ENCODE measurements at places on chromosomes 1 and 21. TPM values are rescaled to one million over a fixed set of nuclear protein-coding genes. Genes with fewer than 3 reads are reported as not detected.

DNA sequence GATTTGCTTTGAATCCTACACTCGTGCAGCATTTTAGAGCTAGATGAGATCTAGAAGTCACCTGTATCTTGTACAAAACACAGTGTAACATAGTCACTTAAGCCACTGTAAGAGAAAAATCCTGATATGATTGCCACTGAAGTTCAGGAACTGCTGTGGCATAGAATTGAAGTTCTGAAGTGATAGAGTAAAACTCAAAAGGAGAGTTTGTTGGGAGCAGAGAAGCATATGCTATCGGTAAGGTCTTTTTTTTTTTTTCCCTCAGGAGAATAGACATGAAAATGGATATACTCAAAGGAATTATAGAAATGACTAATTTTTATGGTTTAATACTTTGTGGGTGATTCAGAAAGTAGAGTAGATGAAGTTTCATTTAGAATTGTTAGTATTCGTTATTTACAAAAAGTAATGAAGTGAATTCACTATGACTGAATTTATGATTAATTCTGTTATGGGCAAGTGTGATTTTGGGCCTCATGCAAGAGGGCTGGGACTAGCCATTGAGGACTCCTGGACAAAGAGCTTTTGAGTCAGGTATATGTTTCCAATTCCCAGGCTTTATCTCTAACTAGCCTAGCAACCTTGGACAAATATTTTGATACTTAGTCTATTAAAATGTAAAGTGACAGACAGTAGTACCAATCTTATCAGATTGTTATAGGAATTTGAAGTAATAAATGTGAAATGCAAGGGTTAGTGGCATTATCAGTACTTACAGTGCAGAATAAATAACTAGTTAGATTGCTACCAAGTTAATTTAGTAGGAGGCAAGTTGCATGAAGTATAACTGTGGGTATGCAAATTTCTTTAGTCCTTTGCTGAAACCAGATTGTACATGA is 3.1 kb downstream of the KCTD3 start:
- no peaks in the 10 kb centered on the region for H3K36me3 ChIP-seq
- H3K27me3 ChIP-seq = no peaks in the 10 kb centered on the region
- H3K4me3 ChIP-seq = no peak overlapping the region
- DNase-seq = peak; percentile 50

DNA sequence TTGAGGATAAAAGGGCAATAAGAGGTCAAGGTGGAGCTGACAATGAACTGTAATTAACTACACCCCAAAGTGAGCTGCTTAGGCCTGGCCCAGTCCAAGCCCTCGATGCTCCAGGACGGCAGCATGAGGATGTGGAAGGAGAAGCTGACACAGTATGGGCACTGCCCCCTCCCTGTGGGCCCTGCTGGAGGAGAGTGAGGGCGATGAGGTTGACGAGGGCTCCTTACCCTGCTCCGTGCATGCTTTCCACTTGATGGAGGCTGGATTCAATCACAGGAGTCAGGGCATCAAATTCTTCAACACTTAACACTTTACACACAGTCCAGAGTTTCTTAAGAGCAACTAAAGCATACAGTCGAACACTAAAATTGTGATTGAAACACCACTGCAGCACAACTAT is 32.4 kb downstream of the COA6 start:
- no peak for DNase-seq
- no peak overlapping the region for H3K4me3 ChIP-seq
- no peak overlapping the region for H3K27ac ChIP-seq
- H3K27me3 ChIP-seq = no peaks in the 10 kb centered on the region
- H3K4me1 ChIP-seq = no peaks in the 10 kb centered on the region
- no peaks in the 10 kb centered on the region for H3K36me3 ChIP-seq

DNA sequence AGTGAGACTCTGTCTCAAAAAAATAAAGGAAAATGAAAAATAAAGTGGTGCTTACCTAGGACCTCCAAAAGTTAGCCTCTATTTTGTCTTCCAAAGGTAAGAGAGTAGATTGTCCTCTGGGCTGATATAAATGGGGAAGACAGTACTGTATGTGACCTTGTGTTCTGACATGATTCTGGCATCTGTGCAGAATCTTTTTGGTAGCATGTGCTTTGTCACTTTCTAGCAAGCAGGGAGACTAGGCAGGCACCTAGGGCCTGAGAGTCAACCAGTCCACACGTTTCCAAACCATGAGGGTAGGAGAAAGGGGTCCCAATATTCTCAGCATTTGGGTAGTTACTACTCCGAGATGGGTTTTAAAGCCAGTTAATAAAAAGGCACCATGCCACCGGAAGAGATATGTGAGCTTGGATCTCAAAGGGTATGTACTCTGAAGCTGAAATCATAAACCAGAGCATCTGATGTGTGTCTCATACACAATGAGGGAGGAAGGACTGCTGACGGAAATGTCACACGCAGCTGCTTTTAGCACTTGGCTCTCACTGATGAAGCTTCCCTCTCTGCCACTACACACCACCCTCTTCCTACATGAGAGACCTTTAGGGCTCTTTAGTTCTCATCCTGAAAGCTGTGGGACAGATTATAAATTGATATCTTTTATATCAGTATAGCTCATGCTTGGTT is 27.0 kb upstream of the SLC16A1 start:
- H3K27me3 ChIP-seq = no peaks in the 10 kb centered on the region
- H3K4me1 ChIP-seq = no peaks in the 10 kb centered on the region
- no peaks in the 10 kb centered on the region for H3K36me3 ChIP-seq
- no peak overlapping the region for H3K27ac ChIP-seq

DNA sequence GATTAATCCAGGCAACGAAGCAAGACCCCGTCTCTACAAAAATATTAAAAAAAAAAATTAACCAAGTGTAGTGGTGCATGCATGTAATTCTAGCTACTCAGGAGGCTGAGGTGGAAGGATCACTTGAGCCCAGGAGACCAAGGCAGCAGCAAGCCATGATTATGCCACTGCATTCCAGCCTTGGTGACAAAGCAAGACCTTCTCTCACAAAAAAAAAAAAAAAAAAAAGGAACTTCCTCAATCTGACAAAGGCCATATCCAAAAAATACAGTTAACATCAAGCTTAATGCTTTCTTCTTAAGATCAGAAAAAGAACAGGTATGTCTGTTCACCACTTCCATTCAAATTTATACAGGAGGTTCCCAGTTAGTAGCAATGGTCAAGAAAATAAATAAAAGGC is 54.4 kb downstream of the EVI5 start:
- H3K4me3 ChIP-seq = no peak overlapping the region
- DNase-seq = no peak
- H3K27me3 ChIP-seq = no peaks in the 10 kb centered on the region

- H3K4me3 ChIP-seq = no peak overlapping the region
- H3K36me3 ChIP-seq = peaks cover 10% of the 10 kb centered on the region
- H3K27me3 ChIP-seq = no peaks in the 10 kb centered on the region
- no peak for DNase-seq
- no peaks in the 10 kb centered on the region for H3K4me1 ChIP-seq
- no peak overlapping the region for H3K27ac ChIP-seq
Measured at GRCh38 chr1:1567891-1568291, 6.8 kb downstream of the SSU72 start.

DNA sequence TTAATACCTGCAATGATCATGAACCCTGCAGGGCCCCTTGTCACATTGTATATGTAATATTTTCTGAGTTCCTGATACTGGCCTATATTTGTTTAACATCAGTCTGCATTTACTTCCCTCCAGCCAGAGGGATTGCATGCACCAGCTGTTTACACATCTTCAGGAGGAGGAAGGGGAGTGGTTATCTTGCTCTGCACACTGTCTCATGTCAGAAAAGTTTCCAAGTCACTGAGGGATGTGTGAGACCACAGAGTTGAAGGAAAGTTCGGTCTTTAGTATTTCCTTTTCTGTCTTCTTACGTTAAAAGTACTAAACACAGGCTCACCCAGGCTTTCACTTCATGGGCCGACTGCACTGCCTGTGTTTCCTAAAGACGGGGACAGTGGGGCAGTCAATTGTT is 574.1 kb downstream of the LMO4 start:
- peak; percentile 61 for DNase-seq
- no peaks in the 10 kb centered on the region for H3K4me1 ChIP-seq
- H3K4me3 ChIP-seq = no peak overlapping the region
- no peak overlapping the region for H3K27ac ChIP-seq
- no peaks in the 10 kb centered on the region for H3K36me3 ChIP-seq

DNA sequence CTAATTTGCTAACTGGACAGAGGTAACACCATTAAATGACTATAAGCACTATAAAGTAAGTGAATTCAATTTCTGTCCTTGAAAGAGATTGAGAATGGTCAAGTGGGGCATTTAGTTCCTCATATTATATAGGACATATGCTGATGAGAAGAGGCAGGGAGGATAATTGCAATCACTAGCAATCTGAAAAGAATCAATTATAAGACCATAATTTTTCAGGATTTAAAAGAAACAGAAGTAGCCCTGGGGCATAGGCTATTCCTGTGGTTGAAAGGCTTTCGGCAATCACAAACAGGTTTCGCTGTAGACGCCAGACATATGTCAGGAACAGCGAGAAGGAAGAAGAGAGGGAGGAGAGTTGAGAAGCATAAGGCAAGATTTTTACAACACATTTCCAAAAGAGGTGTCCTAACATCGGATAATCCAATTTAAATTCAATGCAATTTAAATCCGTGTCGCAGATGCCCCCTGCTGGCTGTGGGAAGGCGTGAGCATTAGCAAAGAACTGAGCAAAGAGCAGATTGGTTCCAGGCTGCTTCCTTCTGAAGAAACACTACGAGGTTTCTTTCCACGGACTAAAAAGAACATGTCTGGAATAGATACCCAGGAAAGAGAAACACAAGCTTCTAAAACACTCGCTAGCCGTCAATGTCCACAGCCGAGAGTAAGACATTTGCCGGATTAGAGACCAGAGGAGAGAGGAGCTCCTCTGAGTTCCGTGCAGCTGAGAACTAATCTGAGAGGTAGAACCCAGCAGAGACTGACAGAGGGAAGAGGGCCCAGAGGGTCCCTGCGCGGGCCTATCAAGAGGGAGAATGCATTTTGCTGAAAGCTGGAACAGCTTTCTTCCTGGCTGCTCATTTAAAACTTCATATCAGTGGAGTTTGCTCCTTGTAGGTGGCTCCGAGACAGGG is 27.9 kb downstream of the RGS5 start:
- H3K27ac ChIP-seq = no peak overlapping the region
- DNase-seq = peak; percentile 56
- no peak overlapping the region for H3K4me3 ChIP-seq
- H3K36me3 ChIP-seq = no peaks in the 10 kb centered on the region
- no peaks in the 10 kb centered on the region for H3K4me1 ChIP-seq

- DNase-seq = peak; percentile 80
- H3K4me1 ChIP-seq = peaks cover 16% of the 10 kb centered on the region
- H3K27me3 ChIP-seq = no peaks in the 10 kb centered on the region
Measured at GRCh38 chr21:34887725-34888568, 161.2 kb downstream of the RUNX1 start.

DNA sequence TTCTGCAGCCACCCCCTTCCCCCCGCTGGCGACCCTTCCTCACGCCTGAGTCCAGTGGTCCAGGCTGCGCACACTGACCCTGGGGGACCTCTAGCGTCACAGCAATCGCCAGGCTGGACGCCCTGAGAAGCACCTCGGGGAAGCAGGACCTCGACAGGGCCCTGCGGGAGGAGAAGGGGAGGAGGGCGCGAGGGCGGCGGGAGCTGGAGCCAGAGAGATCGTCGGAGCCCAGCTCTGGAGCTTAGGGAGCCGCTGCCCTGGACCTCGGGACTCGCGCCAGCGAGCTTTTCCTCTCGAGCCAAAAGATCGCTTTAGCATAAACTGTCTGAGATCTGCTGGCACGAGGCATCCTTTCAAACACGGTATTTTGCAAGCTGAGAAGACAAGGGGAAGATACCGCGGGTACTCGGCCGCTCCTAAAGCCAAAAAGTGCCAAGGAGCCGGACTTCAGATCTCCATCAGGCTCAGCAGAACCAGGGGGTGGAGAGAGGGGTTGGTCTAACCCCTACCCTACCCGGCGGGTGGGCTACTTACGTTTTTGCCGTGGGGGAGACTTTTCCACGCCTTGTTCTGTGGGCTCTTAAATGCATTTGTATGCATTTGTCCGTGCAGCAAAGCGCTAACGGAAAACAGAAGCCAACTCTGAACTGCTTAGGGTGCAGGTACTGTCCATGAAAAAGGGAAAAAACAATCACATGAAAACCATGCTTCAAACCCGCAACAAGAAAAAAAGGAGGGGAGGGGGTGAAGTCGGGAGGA is 586 bp downstream of the COL24A1 start:
- no peaks in the 10 kb centered on the region for H3K4me1 ChIP-seq
- no peak overlapping the region for H3K27ac ChIP-seq
- no peak for DNase-seq

- peak; percentile 57 for DNase-seq
- H3K4me3 ChIP-seq = no peak overlapping the region
Measured at GRCh38 chr1:25037174-25038074, 107.3 kb upstream of the RUNX3 start.

DNA sequence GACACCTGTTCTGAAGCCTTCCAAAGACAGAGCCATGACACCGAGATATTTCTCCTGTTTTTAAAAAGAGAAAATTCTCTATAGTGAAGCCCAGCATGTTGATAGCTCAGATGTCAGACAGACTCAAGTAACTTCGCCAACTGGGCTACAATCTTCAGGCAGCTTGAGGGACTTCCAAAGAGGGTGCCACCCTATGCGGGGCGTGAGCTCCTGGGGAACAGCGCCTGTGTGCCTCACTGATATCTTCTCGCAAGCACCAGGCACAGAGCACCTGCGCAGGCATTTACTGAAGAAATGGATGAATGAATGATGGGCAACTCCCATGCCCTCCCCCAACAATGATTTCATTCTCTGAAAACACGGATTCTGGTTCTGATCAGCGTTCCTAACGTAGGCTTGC is 17.6 kb downstream of the RIPK4 start:
- H3K4me1 ChIP-seq = peaks cover 2% of the 10 kb centered on the region
- no peak overlapping the region for H3K4me3 ChIP-seq
- DNase-seq = no peak
- H3K27me3 ChIP-seq = peaks cover 3% of the 10 kb centered on the region
- peaks cover 16% of the 10 kb centered on the region for H3K36me3 ChIP-seq
- no peak overlapping the region for H3K27ac ChIP-seq

DNA sequence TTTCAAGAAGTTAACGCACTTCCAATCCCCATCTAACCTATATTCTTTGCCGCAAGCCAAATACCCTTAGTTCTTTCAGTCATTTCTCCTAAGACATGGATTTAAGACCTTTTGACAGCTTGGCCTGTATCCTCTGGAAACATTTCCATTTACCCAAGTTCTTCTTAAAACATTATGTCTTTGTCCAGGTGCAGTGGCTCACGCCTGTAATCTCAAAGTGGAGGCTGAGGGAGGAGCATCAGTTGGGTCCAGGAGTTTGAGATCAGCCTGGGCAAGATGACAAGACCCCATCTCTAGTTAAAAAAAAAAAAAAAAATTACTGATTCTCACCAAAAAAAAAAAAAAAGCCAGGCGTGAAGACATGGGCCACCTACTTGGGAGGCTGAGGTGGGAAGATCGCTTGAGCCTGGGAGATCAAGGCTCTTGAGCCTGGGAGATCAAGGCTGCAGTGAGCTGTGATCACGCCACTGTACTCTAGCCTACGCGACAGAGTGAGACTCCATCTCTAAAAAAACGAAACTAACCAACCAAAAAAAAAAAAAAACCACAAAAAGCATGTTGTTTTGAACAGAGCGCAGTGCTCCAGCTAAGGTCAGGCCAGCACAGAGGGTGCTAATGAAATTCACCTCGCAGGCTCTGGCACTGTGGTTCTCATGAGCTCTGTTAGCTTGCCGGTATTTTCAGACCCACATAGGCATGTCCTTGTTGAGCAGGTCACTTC is 36.0 kb downstream of the NUAK2 start:
- H3K27me3 ChIP-seq = no peaks in the 10 kb centered on the region
- H3K36me3 ChIP-seq = no peaks in the 10 kb centered on the region
- no peak for DNase-seq

FLG2 gene
- polyA plus RNA-seq = not detected

OR2AK2 gene
- not detected for polyA plus RNA-seq

LCE2A gene
- polyA plus RNA-seq = not detected

MYOC gene
- 2.0 TPM for polyA plus RNA-seq

NOS1AP gene
- 0.89 TPM for polyA plus RNA-seq

MATN1 gene
- polyA plus RNA-seq = 0.03 TPM

C4BPA gene
- polyA plus RNA-seq = 0.07 TPM

TMEM52 gene
- polyA plus RNA-seq = 6.3 TPM

C1QC gene
- 181 TPM for polyA plus RNA-seq
